ENCODE measurements at places on chromosomes 2 and 18. TPM values are rescaled to one million over a fixed set of nuclear protein-coding genes. Genes with fewer than 3 reads are reported as not detected.

The GNLY gene
- not detected for total RNA-seq

The PRSS56 gene
- total RNA-seq, result not detected

The DTNB gene
- total RNA-seq, result 16.3 TPM

The SERPINB11 gene
- total RNA-seq, result not detected

The FAM237A gene
- not detected for total RNA-seq

The HRH4 gene
- not detected for total RNA-seq

The INPP4A gene
- 32.0 TPM for total RNA-seq

The RGPD4 gene
- not detected for total RNA-seq

The FAM161A gene
- total RNA-seq, result 7.8 TPM

The LIPG gene
- 5.5 TPM for total RNA-seq

The GREB1L gene
- total RNA-seq, result not detected

The PROKR1 gene
- 2.8 TPM for total RNA-seq

The ITPRIPL1 gene
- total RNA-seq, result 8.8 TPM

The RMND5A gene
- 46.8 TPM for total RNA-seq

The SERPINB13 gene
- not detected for total RNA-seq

The KCNF1 gene
- total RNA-seq, result 3.0 TPM

The DAPL1 gene
- not detected for total RNA-seq

Data from H7 (cell line).